ENCODE measurements at places on chromosomes 6 and 20.

DNA sequence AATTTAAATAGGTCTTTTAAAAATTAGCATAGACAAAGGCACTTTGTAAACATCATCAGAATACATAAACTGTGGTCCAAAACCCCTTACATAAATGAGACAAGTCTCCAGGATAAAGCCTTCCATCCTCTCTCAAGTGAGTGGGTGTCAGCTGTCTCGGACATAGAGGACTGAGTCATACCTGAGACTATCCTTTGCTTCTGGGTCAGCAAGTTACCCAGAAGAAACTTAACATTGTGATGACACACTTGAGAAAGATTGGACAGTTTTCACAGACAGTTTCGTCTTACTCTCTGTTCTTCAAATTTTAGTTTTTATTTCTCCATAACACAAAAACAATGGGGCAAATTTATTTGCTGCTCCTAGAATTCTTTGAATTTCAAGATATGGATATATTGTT lies 838.0 kb downstream of the DHX35 start:
- no peak for DNase-seq

- DNase-seq, result no peak
Observed at GRCh38 chr6:99216959-99217358, 132.5 kb downstream of the FAXC start.

- peak; percentile 64 for DNase-seq
Observed at GRCh38 chr6:155223646-155224451, 40.0 kb upstream of the CLDN20 start.

DNA sequence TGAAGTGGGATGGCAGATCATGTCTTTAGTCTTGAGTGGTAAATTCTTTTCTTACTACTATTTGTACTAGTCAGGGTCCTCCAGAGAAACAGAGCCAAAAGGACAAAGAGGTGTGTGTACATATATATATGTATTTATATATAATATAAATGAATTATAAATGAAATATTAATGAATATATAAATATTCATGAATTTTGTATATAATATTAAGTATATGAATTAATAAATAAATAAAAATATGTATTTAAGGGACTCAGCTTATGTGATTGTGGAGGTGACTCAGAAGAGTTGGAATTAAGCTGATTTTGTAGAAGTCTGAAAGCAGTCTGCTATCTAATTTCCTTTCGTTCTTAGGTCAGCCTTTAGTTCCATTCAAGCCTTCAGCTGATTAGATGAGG lies 265.3 kb upstream of the MMS22L start:
- DNase-seq, result no peak

DNA sequence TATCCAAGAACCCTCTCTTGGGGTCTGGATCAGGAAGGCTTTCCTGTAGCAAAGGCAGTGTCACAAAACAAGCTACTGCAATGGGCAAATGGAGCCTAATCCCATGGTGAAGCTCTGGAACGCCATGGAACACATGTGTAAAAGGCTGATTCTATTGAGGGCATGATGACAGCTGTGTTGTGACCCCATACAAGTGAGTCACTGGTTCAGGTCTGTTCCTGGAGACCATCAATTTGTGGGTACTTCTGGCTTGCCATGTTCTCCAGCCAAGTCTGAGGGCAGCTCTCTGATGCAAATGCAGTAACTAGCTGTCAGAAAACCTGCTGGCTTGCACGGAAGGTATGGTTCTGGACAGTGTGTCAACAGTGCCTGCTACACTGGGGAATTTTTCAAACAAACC lies 33.3 kb upstream of the ECHDC1 start:
- DNase-seq, result no peak

- peak; percentile 40 for DNase-seq
Observed at GRCh38 chr6:14472986-14473337, 355.4 kb downstream of the CD83 start.

DNA sequence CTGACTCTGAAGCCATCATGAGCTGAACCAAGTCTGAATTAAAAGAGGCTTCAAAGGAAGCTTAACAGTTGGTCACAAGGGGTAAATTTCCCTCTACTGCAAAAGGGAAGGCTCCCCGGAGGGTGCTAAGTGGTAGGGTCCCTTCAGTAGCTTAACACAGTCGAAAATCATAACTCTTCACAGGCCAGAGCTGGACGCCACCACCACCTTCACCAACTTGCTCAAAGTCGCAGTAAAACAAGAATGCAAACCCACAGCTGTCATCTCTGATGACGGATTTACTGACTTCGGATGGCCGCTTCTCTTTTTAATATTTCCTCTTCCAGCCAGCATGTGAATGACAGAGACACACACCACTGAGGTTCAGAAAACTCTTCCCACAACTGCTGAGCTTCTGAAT lies 144.7 kb upstream of the FBXL4 start:
- DNase-seq, result no peak

DNA sequence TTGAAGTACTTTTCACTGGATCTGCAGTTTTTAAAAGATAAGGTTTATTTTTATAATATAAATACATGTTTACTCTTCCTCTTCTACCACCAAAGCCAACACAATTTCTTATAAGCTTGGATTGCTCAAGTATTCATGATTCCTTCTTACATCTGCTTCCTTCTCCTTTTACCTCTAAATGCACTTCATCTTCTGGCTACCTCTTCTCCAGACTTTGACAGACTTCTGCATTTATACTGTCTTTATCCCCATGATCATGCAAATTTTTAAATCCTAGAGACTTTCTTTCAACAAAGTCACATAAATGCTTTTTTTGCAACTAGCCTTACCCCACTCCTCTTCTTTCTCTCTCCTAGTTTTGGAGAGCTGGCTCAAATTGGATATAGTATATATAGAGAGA lies 142.9 kb downstream of the TFAP2B start:
- no peak for DNase-seq

- DNase-seq, result no peak
Observed at GRCh38 chr6:34045771-34046170, 100.1 kb downstream of the GRM4 start.

GRCh38 chr20:15673206-15673605 lies 900.0 kb downstream of the KIF16B start:
- DNase-seq, result no peak

- DNase-seq, result no peak
Observed at GRCh38 chr6:15305496-15305895, 59.6 kb downstream of the JARID2 start.

DNA sequence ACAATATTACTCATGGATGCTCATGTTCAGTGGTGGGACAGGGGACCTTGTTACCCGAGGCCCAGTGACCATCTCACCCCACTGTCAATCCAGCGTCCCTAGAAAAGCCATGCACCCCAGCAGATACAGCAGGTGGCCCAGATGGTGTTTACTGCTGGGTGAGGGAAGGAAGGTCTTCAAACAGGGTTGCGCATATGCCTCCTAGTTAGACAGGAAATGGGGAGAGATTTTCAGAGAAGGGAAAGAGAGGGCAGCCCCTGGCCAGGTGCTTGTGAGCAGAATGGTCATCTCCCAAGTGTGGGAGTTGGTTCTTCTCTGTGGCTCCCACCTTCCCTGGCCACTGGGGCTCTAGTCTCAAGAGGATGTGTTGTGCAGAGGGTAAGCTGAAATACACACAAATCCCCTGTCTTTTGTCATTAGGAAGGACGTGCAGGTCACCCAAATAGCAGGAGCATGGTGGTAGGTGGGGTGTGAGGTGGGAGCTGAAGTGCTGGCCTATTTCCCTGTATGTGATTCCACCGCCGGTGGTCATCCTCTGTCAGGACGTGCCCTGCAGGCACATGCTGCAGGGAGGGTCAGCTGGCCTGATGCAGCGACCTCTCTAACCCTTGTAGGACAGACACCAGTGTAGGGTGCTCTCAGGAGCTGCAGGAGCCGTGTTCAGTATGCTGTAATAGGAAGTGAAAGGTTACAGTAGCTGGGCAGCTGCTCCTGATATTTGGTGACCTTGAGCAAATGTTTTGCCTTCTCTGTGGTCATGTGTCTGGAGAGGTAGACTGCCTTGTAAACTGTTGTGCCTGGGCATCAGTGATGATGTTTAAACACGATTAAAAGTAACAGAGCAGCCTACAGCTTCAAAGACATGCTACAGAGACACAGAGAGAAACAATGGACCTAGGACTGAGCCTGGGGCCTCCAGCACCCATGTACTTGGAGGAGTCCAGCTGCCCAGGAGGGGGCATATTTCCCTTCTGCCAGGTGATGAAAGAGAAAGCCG lies 3.2 kb upstream of the CST3 start:
- DNase-seq, result no peak

DNA sequence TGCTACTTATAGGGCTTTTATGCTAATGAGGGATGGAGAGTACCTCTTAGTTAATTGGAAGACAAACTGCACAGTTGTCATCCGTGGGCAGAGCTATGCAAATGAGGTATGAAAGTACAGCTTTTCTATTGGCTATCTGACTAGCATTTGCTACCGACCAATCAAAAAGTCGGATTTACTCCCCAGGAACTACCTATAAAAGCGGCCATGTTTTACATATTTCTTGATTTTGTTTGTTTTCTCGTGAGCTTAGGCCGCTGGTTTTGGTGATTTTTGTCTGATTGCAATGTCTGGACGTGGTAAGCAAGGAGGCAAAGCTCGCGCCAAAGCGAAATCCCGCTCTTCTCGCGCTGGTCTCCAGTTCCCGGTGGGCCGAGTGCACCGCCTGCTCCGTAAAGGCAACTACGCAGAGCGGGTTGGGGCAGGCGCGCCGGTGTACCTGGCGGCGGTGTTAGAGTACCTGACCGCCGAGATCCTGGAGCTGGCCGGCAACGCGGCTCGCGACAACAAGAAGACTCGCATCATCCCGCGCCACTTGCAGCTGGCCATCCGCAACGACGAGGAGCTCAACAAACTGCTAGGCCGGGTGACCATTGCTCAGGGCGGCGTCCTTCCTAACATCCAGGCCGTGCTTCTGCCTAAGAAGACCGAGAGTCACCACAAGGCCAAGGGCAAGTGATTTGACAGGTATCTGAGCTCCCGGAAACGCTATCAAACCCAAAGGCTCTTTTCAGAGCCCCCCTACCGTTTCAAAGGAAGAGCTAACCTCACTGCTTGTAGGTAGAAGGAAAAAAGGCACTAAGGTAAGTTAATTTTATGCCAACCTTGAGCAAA lies 36.9 kb downstream of the HFE start:
- peak; percentile 99 for DNase-seq

DNA sequence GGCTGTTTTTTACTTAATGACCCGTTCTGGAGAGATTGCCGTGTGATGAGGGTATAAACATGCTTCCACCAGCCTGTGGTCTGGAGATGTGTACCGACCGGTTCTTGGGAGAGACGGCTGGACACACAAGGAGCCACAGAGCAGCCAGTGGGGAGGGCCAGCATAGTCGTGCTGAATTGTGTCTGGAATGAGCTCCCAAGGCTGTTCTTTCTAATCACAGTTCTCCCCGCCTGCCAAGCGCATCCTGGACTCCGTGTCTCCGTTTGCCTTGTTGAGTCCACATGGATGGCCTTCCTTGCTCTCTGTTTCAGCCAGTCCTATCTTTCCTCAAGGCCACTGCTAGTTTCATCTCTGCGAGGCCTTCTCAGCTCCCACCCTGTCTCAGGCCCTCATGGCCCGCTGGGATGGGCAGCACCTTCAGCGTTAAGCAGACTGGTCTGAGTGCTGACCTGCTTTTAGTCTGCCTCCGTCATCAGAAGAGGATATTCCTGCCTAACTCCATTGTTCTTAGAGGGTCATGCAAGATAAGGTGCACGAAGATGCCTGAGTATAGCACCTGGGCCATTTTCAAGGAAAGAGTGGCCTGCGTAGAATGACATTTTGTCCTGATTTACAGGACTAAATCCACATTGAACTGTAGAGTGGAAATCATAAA lies 20.6 kb downstream of the MANBAL start:
- no peak for DNase-seq

DNA sequence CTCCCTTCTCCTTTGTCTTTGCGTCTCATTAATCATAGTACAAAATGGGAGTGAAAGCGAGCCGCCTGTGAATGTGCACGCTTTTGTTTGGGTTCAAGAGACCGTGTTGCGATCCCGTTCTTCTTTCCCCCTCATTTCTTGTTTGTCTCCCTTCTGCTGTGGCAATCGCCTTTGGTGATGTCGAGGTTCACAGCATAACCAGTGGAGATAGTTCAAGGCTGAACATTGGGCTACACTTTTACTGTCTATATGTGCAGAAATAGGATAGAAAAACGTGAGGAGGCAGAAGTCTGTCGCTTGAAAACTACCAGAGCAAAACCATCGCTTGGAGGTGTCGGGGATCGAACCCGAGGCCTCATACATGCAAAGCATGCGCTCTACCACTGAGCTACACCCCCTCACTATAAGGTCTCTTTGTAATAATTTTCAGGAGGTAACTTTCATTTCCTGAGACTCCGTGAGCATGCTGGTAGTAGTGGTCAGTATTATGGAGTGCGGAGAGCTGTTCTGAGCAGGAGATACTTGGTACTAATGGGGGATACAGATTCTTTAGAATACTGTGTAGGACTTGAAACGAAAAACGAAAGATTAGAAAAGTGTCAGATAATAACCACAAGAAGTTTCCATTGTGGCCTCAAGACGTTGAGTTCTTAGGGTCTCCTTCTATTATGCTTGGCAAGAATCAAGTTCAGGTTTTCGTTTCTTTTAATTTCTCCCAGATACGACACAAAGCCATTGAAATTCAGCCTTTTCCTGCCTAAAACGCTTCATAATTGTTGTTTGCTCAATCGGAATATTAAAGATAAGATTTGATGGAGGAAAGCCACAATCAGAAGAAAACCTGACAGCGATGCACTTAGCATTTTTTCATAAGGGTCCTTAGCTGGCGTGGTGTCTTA lies 106.6 kb downstream of the TRIM27 start:
- peak; percentile 92 for DNase-seq

DNA sequence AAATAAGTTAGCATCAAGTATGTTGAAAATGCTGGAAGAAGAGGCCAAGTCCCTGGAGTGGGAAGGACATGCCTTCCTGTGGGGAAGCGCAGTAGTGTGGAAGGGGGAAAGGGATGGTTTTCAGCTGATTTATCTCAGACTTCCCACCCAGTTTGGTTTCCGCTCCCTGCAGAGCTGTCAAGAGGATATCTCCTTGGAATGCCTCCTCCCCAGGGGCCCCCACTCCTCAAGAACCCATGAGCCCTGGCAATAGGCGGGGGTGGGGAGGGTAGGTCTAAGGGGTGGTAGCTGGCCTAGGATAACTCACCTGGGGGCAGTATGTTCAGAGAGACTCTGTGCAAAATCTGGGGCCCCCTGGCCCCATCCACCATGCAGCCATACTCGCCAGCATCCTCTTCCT lies 696 bp downstream of the TREML1 start:
- no peak for DNase-seq

GRCh38 chr6:79813143-79813850 lies 134.1 kb downstream of the ELOVL4 start:
- DNase-seq, result no peak

GRCh38 chr6:112180095-112180820 lies 74.1 kb downstream of the LAMA4 start:
- peak; percentile 85 for DNase-seq
